ENCODE measurements at places on chromosomes 16 and 17.

DNA sequence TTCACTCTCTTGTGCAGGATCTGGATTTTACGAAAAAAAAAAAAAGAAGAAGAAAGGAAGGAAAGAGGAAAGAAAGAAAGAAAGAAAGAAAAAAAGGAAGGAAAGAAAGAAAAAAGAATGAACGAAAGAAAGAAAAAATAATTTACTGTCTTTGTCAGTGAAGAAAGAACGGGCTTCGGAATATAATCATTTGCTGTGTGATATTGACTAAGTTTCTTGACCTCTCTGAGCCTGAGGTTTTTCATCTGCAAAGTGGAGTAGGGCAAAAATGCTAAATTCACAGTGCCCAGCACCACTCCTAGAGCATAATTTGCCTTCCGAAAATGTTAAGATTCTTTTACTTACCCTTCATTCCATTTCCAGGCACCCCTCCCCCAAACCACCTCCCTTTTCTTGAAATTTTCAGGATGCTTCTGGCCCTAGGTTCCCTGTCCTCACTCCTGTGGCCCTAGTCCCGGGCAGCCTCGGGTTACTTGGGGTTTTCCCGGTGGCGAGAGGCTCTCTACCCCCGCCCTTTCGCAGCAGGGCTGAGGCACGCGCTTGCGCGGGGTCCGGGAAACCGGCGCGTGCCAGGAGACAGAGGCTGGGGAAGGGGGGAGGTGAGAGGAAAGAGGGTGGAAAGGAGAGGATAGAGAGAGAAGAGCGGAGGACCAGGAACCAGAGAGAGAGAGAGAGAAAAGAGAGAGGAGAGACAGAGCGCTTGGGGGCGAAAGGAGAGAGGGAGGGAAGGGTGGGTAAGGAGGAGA is at the start of gene CNTNAP1:
CNTNAP1 (plus strand) TSS at position 556 of the 746 bp plus-strand sequence. CDS start 299 bp downstream, outside the sequence.
- peak; percentile 47 for DNase-seq

GRCh38 chr16:50369133-50369804 is 481 bp upstream of the BRD7 start:
- DNase-seq: no peak

DNA sequence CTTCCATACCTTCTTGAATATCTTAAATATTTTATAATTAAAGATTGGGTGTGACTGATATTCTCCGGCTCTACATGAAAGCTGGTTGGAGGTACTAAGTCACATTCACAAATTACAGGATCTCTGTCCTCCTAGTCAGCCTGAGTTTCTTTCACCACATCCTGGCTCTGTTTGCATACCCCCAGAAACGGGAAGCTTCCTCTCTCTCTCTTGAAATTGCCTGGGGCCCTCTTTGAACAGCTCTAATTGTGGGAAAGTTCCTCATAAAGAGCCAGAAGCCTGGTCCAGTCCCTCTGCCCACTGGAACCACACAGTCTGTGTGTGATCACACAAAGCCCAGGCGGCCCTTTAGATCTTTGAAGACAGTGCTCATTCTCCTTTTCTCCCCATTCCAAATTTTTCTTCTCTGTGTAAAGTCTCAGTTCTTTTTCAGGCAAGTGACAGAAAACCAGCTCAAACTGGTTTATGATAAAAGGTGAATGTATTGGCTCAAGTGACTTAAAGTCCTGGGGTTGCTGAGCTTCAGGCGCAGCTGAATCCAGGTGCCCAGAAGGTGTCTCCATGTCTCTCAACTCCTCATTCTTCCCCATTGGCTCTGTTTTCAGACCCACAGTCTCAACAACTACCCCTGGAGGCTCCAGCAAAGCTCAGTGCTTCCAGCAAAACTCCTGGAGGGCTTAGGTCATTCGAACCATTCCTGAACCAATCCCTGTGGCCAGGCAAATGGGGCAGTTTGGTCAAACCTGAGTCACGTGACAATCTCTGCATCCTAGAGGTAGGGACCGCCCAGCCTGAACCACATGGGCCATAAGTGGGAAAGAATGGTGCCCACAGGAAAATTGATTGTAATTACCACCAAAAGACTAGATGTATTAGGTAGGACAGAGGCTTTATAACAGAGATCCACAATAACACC is 8.5 kb upstream of the RAI1 start:
- DNase-seq: no peak

DNA sequence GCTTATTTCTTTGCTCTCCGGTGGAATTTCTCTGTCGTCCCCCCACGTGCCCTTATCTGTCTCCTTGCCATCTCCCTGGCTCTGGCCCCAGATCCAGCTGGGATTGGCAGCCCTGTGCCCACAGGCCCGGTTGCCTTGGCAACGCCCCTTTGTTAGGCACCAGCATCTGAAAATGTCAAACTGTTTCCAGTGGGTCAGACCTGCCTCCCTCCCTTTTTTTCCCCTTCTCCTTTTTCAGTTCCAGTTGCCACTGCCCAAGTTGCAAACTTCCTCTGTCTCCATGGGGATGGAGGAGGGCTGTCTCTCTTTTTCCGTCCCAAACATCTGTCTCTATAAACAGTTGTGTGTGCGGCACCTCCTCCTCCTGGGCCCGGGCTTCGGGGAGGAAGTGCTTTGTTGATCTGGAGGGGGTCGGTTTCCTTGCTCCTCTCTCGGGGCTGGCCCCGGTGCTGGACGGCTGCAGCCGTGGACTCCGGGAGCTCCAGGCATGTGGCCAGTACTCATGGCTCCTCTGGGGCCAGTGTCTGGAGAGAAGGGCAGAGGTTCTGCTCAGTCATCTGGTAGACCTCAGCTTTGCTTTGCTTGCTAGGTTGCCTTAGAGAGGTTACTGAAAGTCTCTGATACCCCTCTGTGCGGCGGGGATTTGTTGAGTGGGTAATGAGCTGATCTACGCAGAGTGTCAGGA is 35.3 kb downstream of the SOCS3 start:
- DNase-seq: no peak

- DNase-seq: no peak
Observed at GRCh38 chr16:19831678-19832077, 53.0 kb downstream of the GPRC5B start.

GRCh38 chr16:74902161-74902560 is 82.8 kb downstream of the WDR59 start:
- no peak for DNase-seq

DNA sequence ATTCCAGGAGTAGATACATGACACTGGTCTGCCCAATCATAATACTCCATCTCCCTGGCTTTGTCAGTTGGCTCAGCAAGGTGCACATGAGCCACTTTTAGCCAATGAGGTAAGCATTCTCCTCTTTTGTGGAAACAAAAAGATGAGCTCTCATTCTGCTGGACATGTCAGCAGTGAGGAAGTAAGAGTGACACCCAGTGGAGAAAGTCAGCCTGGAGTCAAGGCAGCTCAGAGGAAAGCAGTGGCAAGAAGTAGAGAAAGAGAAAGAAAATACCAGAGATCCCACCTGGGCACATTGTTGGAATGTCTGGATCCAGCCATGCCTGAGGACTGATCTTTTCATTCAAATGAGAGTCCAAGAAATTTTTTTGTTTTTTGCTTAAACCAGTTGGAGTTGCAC is 496.9 kb upstream of the C16orf82 start:
- no peak for DNase-seq

DNA sequence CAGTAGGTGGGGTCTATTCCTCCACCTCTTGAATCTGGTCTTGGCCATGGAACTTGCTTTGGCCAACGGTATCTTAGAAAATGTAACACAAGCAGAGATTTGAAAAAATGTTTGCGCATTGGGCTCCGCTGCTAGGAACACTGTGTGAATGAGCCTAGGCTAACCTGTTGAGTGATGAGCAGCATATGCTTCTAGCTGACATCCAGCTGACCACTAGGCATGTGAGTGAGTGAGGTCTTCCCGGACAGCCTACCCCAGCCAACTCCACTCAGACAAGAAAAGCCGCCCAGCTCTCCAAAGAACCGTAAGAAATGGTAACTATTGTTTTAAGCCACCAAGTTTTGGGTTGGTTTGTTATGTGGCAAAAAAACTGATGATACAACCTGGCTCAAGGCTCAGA is 31.4 kb upstream of the BCO1 start:
- DNase-seq: no peak

DNA sequence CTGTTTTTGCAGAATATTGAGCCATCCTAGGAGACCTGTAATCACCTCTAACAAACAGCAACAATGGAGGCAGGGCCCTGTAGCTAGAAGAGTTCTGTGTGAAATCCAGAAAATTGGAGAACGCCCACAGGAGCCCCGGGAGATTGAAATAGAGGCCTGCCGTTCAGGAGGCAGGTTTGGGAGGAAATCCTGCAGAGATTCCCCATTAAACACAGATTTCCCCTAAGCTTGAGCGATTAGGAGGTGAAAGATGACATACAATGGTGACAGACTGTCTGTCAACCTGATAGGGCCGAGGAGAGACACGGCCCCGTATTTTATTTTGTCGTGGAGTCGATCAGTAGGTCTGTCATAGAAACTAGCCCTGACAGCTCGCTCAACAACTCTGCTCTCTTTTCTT is 18.2 kb downstream of the CDK5RAP3 start:
- DNase-seq: no peak

- no peak for DNase-seq
Observed at GRCh38 chr17:53722407-53722806, 100.3 kb upstream of the KIF2B start.

DNA sequence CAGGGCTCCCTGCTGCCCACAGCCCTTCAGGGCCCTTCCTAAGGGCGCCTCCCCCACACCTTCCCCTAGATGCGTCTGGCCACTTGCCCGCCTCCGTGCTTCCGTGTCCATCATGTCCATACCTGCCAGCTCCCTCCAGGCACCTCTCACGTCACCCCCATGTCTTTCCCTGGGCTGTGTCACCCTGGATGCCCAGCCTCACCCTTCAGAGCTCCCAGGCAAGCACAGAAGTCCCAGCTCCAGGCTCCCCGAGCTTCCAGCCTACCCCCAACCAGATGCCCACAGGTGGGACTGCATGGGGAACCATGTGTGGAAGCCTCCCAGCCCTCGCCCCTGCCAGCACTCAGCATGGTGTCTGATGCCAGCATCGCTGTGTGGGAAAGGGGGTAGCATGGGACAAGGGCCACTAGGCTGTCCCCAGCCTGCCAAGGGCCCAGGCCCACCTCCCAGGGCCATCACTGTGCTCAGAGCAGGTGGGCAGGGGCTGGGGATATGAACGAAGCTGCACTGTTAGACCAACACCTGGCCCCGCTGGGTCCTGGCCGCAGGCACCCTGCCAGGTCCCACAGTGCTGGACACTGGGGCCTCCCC is 1.9 kb upstream of the AXIN1 start:
- no peak for DNase-seq

- no peak for DNase-seq
Observed at GRCh38 chr17:903691-904481, 75.7 kb downstream of the NXN start.

- no peak for DNase-seq
Observed at GRCh38 chr16:79261944-79262552, 338.5 kb downstream of the MAF start.

DNA sequence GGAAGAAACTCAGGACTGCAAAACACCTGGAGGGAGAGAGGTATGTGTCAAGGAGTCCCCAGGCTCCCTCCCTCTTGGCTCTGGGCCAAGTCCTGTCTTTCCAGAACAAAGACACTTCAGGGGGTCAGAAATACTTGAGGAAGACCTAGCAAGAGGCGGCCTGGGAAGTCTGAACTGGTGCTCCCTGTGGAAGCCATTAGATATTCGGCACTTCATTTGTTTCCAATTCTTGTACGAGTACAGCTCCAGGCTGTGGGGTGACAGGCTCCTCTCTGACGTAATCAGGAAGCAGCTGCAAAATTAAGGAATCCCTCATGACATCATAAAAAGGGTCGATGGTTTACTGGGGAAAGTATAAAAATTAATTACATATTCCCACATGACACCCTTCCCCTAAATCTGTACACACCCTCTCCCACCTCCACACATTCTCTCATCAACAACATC is 108.7 kb downstream of the SMG6 start:
- no peak for DNase-seq

DNA sequence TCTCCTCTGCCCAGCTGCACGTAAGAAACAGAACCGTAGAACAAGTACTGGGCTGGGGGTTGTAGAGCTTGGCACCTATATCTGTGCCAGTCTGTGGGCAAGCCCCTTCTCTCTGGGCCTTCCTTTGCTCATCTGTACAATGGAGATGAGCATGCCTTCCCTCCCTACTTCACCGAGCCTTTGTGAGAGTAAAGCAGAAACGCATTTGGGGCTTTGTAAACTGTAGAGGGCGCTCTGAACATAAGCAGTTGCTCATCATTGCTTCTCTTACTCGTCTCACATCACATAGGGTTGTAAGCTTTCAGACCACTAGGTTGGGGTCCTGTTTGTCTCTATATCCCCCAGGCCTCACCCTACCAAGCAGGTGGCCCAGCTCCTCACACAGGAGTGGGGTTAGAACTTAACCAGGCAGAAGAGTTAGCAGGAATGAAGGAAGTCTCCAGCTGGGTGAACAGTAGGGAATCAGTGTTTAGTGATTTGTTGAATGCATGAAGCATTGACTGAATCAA is 15.1 kb downstream of the SAMD14 start:
- DNase-seq: no peak

- no peak for DNase-seq
Observed at GRCh38 chr16:13350000-13350399, 448.6 kb downstream of the SHISA9 start.

GRCh38 chr16:51050377-51050706 is 100.7 kb downstream of the SALL1 start:
- DNase-seq: no peak

GRCh38 chr16:77617996-77618395 is 104.3 kb upstream of the NUDT7 start:
- DNase-seq: no peak

- no peak for DNase-seq
Observed at GRCh38 chr16:85385463-85386331, 227.4 kb upstream of the GSE1 start.

GRCh38 chr16:3498988-3499387 is 1.8 kb upstream of the CLUAP1 start:
- DNase-seq: no peak

- DNase-seq: no peak
Observed at GRCh38 chr16:52283018-52283417, 263.9 kb downstream of the TOX3 start.

GRCh38 chr17:28199115-28199514 is 119.9 kb upstream of the TMEM97 start:
- DNase-seq: no peak

DNA sequence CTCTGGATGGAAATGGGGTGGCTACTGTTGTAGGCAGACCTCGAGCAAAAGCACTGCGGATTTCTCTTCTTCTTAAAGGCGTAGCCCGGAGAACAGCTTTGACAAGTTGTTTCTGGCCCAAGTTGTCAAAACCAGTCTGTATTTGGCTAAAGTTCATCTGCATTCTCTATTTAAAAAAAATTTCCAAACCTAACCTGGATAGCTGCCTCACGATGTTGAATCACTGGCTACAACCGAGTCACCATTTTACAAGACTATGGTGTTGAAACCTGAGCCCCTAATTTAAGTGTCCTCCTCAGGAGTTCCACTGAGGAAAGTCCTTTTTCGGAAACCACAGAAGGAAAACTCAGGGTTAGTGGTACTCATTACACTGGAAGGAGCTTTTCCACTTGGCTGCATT is 1.5 kb downstream of the SLC16A6 start:
- DNase-seq: no peak

- no peak for DNase-seq
Observed at GRCh38 chr16:30473231-30474073, 910 bp downstream of the ITGAL start.

- peak; percentile 73 for DNase-seq
Observed at GRCh38 chr16:11297492-11298142, 16.5 kb upstream of the PRM1 start.

All from NCI-H187 (cell line).